Activated CD4-positive, alpha-beta T cell treated with anti-CD3 and anti-CD28 coated beads, Interleukin-2, amount 50 U/mL, for 4 hours (primary cell): ENCODE measurements at places on chromosomes 13 and 19.

GRCh38 chr19:43372462-43372861, 19.0 kb downstream of the CD177 start:
- no peak for DNase-seq

- no peak for DNase-seq
Observed at GRCh38 chr19:54106716-54107115, 4.1 kb downstream of the NDUFA3 start.

DNA sequence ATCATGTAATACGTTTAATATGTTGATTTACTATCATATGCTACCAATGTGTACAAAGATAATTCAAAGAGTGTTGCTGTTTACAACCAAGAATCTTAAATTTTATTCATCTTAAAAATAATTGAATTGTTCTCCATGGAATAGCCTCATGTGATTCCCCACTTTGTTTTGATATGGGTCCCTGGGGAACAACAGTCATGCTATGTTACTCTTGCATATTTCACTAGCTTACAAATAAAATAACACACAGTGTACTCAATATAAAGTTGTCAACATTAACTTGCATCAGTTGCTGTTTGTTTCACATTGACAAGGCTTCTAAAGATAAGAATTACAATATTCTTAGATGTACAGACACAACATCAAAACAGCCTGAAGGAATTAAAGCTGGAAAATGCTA, 2.3 kb downstream of the ENOX1 start:
- DNase-seq, result no peak

- no peak for DNase-seq
Observed at GRCh38 chr13:52399046-52399445, 6.9 kb downstream of the THSD1 start.

- no peak for DNase-seq
Observed at GRCh38 chr19:38665950-38666662, 18.7 kb downstream of the ACTN4 start.

GRCh38 chr13:63190742-63191141, 1775.1 kb upstream of the PCDH20 start:
- DNase-seq, result no peak

DNA sequence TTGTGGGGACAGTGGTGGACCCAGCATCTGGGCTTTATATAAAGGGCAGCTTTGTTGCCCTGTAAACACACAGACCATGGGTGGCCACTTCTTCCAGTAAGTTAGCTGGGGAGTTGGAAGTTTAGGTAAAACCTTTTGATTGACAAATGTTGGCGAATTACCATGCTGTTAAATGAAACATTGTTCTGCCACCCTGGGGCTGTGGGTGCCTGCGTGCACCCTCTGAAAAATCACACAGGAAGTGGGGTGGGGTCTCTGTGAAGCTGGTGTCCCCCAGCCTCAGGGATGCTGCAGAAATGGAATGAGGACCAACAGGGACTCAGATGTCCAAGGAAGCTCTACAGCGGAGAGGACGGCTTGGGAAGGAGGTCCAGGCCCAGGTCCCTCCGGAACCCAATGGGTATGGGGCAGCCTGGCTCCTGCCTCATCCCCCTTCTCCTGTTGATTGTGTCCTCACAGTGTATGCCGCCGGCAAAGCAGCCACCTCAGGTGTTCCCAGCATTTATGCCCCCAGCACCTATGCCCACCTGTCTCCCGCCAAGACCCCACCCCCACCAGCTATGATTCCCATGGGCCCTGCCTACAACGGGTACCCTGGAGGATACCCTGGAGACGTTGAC, 2.8 kb upstream of the USF2 start:
- DNase-seq, result no peak

DNA sequence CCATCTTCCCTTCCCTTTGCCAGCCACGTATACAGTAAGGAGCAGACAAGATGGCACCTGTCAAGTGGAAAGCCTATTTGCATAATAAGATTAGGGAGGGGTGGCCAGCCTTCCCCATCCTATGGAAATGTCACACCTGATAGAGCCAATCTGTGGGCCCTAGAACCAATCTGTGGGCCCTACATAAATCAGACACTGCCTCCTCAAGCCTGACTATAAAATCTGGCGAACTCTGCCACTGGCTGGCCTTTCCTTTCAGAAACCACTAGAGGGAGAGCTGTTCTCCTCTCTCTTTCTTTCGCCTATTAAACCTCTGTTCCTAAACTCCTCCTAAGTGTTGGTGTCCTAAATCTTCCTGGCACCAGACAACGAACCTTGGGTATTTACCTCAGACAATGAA, 231.5 kb upstream of the KLHL1 start:
- DNase-seq, result no peak

GRCh38 chr19:289651-290371, 1.4 kb downstream of the PLPP2 start:
- DNase-seq, result peak; percentile 31

DNA sequence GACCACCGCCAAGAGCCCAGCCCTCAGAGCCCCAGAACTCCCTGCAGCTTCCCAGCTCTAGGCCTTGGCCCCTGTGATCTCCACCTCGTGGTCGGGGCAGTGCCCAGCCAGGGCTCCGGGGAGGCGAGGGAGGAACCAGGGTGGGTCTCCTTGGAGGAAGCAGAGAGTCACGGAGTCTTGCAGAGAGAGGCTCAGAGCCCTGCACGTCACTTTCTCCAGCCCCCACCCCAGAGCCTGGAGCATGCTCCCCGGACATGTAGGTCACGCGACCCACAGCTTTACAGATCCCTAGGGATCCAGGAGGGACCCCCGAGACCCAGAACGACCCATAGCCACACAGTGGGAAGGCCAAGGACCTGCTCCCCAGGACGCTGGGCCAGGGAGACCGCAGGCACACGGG, 11.9 kb downstream of the GADD45B start:
- no peak for DNase-seq

- no peak for DNase-seq
Observed at GRCh38 chr13:46289260-46289955, 77.7 kb downstream of the LRRC63 start.

GRCh38 chr13:109256866-109257760, 529.3 kb downstream of the IRS2 start:
- DNase-seq, result no peak

- no peak for DNase-seq
Observed at GRCh38 chr13:50209631-50210030, 194.4 kb downstream of the KCNRG start.

- DNase-seq, result no peak
Observed at GRCh38 chr19:6995054-6995453, 26.2 kb downstream of the MBD3L2B start.

DNA sequence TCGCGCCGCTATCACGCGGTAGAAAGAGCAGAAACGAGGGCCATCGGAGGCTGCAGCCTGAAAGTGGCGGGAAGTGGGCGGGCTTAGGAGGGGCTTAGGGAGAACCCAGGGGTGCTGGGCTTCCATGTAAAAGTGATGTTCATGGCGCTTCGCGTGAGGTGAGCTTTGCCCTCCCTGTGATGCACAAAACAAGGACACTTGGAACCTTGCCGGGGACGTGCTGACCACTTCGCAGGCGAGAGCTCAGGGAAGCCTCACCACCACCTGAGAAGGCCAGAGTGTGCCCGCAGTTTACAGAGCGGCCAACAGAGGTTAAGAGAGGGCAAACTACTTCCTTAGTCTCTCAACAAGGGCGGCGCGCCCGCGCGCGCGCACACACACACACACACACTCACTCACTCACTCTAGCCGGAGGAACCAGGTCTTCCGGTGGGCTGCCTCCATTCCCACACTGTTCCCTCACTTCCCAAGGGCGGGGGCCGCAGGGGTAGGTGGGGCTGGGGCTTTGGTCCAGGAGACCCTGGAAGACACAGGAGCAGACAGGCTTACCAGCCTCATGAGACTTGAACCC, 651 bp downstream of the GAPDHS start:
- DNase-seq, result no peak

DNA sequence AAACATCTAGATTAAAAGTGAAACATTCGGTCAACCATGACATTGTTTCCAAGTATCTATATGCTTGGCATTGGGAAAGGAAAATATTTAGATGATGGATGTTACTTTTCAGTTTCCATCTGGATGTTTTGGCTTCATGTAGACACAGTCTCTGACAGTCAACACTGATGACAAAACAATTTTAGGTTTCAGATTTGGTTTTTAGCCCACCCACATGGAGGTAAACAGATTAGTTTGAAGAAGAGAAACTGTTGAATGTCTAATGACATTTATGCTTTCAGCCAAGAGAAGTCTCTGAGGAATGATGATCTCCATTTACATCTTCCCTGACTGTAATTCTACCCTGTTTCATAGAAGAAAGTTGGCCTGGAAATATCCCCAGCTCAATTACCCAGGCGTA, 379.1 kb downstream of the SLITRK6 start:
- DNase-seq, result no peak

- no peak for DNase-seq
Observed at GRCh38 chr13:42753697-42754096, 27.7 kb upstream of the FAM216B start.

GRCh38 chr13:114226699-114227323, 7.9 kb upstream of the CDC16 start:
- peak; percentile 85 for DNase-seq

DNA sequence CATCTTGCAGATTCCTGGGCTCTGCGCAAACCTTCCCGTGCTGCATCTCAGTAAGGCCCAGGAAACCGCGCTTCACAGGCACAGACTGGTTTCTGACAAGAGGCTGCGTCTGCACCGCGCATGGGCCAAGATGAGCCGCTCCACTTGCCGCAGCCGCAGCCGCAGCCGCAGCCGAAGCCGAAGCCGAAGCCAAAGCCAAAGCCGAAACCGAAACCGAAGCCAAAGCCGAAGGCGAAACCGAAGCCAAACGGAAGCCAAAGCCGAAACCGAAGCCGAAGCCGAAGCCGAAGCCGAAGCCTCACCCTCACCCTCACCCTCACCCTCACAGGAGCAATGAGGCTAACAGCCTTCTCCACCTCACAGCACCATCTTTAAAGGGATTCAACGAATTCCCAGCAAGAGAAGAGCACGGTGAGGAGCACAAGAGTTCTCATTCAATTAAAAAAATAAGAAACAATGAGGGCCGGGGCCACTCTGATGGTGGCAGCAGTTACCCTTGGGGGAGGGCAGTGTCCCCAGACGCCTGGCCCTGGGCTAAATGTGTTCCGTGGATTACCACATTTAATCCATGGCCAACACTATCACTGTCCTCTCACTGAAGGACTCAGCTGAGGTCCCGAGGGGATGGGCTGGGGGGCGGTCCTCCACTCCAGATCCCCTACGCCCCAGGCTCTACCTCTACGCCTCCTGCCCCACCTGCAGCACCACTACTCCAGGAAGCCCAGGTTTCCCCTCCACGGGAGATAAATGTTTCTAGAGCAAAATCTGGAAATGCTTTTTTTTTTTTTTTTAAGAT, 29.1 kb downstream of the ZNF787 start:
- DNase-seq, result no peak

DNA sequence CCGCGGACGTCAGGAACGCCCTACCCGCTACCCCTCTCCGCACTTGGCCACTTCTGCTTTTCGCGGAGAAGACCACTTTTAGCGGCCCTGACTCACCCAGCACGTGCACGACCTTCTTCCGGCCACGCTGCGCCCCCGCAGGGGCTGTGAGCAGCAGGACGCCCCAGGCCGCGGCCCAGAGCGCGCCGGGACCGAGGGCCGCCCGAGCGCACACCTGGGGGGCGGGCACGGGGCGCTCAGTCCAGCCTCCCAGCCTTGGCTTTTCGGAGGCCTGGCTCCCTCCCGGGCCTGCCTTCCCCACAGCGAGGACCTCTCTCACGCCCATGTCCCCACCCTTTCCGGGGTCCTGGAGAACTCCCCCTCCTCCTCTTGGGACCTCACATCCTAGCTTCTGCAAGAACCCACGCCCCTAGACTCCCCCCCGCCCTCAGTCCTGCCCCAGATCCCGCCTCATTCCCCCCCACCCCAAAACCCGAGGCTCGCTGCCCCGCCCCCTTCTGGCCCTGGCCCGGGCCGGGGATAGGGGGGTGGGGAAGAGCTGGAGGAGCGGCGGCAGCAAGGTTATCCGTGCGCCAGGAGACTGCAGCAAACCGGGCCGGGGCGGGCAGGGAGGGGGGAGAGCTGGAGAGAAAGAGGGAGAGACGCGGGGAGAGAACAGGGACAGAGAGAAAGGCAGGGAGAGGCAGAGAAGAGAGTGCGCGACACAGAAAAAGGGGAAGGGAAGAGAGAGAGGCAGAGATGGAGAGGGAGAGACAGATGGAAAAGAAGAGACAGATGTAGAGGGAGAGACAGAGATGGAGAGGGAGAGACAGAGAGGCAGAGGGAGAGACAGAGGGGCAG, 11.5 kb downstream of the TM6SF2 start:
- no peak for DNase-seq

- DNase-seq, result no peak
Observed at GRCh38 chr13:113607889-113608635, 23.5 kb downstream of the TFDP1 start.

GRCh38 chr19:49475995-49476880, 2.2 kb downstream of the FLT3LG start:
- peak; percentile 61 for DNase-seq

- DNase-seq, result no peak
Observed at GRCh38 chr13:51822106-51822815, 18.3 kb upstream of the DHRS12 start.

DNA sequence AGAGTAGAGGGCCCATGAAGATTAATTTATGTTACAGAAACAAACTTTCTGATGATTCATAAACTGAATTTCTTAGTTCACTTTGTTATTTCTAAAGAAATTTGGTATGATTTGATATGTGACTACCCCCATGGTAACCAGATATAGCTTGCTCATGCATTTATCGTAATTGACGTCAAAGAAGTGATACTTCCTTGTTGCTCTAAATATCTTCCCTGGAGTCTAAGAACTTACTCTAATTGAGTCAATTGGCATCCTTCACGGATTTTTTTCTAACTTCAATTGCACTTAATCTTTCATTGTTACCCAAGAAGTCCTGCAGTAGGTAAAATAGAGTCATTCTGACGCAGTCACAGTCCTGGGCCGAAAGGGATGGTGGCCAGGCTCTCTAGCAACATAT, 240.9 kb downstream of the GPC5 start:
- no peak for DNase-seq

DNA sequence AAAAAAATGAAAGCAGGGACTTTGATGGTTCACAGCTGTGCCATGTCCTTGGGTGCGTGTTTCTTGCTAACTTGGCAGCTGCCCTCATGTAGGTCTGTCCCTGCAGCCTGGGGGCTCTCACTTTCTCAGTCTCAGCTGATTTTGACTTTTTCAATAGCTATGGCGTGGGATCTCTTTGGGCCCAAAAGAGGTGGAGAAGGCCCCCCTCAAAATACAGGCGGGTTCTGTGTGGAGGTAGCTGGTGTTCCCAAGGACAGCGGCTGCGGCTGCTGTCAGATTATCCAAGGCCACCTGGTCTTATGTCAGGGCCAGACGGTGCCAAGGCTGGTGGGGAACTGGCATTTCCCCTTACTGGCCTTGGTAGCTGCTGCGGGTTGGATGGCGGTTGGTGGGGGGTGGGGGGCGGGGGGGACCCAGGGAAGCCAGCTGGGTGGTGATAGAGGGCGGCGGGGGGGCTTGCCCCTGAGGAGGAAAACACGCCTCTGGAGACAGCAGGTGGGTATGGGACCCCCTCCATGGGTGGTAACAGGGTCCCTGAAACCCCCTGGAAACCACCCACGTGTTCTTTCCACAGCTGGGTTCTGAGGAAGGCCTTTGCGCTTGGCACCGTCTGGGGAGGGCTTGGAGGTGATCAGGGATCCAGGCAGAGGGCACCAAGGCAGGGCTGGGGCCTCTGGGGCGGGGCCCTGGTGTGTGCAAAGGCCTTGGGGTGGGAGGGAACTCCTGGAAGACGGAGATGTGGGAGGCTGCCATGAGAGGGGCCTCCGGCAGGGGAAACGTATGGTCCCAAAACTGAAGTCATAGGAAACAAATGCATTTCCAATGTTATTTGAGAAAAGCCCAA, 4.1 kb downstream of the TIMM13 start:
- DNase-seq, result no peak
